ENCODE measurements at places on chromosomes 2 and 18. TPM values are rescaled to one million over a fixed set of nuclear protein-coding genes. Genes with fewer than 3 reads are reported as not detected.

TRIM54 gene
- not detected for polyA plus RNA-seq

DES gene
- polyA plus RNA-seq: not detected

ZSWIM2 gene
- polyA plus RNA-seq: not detected

NEURL3 gene
- polyA plus RNA-seq: not detected

ANKRD62 gene
- not detected for polyA plus RNA-seq

ATP6V1B1 gene
- polyA plus RNA-seq: not detected

UGT1A4 gene
- not detected for polyA plus RNA-seq

CPO gene
- not detected for polyA plus RNA-seq

SRBD1 gene
- polyA plus RNA-seq: 6.4 TPM

CLEC4F gene
- polyA plus RNA-seq: not detected

CYP26B1 gene
- 1.1 TPM for polyA plus RNA-seq

TLX2 gene
- polyA plus RNA-seq: not detected

SERPINB4 gene
- not detected for polyA plus RNA-seq

DOK6 gene
- polyA plus RNA-seq: 0.76 TPM

PRKAG3 gene
- polyA plus RNA-seq: not detected

SERPINB11 gene
- not detected for polyA plus RNA-seq

TWIST2 gene
- polyA plus RNA-seq: not detected

FMNL2 gene
- polyA plus RNA-seq: 22.4 TPM

CD8A gene
- polyA plus RNA-seq: 4.4 TPM

ABCB11 gene
- polyA plus RNA-seq: 0.03 TPM

OTOF gene
- polyA plus RNA-seq: not detected

FHL2 gene
- polyA plus RNA-seq: 25.2 TPM

MIB1 gene
- 9.7 TPM for polyA plus RNA-seq

SPC25 gene
- polyA plus RNA-seq: 7.0 TPM

PAPOLG gene
- polyA plus RNA-seq: 10.0 TPM

RAB27B gene
- 6.7 TPM for polyA plus RNA-seq

OSBPL1A gene
- polyA plus RNA-seq: 151 TPM

Data from Purkinje cell (primary cell).